Aorta (tissue), 5 donors: ENCODE measurements at places on chromosomes 1 and 21. TPM values are rescaled to one million over a fixed set of nuclear protein-coding genes. Genes with fewer than 3 reads are reported as not detected.
A peak's percentile ranks its signal among the peaks of the same experiment; 100 is the strongest.

GRCh38 chr1:27547220-27548116 is 56.5 kb downstream of the AHDC1 start:
- no peak for DNase-seq

- DNase-seq, result peak; percentile 93
Observed at GRCh38 chr1:47333922-47334764, 553 bp downstream of the CMPK1 start.

DNA sequence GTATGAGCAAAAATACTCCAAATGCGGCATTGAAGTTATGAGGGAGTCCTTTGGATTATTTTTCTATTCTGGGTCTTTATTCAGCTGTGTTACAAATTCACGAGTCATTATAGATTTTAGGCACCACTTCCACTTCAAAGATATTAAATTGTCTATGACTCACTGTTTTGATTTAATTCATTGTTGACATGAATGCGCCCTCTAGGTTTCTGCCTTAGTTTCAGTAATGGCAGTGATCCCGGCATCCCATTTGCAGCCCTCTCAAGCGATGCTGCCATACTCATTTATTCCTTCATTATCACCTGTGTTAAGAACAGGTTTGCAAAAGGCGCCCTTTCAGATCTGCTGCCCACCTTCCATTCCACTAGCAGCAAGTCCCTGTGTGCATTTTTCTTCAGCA is 14.0 kb downstream of the RSPO1 start:
- no peak for DNase-seq

- peak; percentile 92 for DNase-seq
Observed at GRCh38 chr1:52697795-52698674, at the start of gene COA7. TSS of gene COA7 (minus strand) at chr1:52698347. CDS start at chr1:52698326, 21 bp downstream.

DNA sequence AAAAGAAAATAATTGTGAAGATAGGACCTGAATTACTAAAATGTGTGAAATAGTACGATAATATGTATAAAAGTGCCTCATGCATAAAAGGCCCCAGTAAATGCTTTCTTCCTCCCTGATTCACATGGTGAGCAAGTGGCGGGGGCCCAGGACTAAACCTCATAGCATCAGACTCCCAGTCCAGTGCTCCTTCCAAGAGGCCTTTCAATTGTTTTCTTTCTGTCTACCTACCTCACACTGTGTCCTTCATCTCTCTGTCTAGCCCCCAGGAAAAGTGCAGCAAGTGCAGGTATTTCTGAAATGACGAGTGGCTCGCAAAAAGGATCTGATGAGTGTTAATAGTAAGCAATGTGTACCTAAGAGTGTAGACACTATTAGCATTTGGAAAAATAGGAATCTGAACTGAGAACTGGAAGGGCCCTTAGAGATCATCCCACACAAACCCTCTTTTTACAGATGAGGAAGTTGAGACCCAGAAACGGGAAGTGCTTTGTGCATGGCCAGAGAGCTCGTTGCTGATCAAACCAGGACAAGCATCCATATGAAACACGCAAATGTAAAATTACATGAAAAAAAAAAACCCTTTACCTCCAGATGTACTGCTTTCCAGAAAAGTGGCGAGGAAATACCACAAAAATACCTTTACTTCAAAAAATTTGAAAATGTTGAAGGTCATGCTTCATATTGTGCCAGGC is 118.2 kb upstream of the HOOK1 start:
- DNase-seq, result no peak

DNA sequence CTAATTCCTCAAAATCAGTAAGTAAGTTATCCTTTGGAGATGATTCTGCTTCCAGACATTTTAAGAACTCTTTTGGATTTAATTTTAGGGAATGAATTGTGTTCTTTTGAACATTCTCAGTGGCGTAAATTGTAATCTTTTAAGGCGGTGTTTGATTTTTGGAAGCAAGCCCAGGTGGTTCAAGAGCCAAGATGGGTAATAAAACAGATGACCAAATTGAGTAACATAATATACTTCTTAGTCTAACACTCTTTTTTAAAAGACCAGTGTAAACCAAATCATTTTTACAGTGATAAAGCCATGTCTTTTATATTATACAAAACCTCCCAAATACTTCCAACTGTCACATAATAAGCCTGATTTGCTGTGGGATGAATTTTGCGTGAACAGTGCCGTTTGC is 133.8 kb downstream of the LRRC40 start:
- no peak for DNase-seq

The SH2D2A gene
- 2.7 TPM for total RNA-seq

The UBE2U gene
- total RNA-seq, result not detected
